CD4-positive, alpha-beta T cell treated with Interleukin-4 for 4 hours (primary cell): ENCODE measurements at places on chromosomes 7 and 10.

DNA sequence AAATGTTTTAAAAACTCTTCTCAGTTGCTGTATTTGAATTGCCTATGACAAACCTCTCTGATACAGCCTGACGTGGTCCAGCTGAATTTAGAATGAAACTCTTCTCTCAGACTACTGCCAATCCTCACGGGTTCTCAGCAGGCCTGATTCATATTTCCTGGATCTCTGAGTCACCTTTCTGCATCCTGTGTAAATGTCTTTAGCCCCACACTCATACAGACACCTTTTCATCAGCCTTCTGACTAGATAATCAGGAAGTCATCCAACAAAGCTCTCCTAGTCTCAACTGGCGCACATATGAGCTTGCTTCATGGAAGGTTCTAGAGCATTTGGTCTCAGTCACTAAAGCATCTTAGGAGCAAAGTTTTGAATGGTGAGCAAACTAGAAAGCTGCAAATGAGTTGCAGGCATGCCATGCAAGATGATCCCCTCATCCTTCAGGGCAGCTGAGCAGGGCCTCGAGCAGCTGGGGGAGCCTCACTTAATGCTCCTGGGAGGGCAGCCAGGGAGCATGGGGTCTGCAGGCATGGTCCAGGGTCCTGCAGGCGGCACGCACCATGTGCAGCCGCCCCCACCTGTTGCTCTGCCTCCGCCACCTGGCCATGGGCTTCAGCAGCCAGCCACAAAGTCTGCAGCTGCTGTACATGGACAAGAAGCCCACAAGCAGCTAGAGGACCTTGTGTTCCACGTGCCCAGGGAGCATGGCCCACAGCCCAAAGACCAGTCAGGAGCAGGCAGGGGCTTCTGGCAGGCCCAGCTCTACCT is 182.8 kb downstream of the ARHGAP12 start:
- peak; percentile 72 for DNase-seq

DNA sequence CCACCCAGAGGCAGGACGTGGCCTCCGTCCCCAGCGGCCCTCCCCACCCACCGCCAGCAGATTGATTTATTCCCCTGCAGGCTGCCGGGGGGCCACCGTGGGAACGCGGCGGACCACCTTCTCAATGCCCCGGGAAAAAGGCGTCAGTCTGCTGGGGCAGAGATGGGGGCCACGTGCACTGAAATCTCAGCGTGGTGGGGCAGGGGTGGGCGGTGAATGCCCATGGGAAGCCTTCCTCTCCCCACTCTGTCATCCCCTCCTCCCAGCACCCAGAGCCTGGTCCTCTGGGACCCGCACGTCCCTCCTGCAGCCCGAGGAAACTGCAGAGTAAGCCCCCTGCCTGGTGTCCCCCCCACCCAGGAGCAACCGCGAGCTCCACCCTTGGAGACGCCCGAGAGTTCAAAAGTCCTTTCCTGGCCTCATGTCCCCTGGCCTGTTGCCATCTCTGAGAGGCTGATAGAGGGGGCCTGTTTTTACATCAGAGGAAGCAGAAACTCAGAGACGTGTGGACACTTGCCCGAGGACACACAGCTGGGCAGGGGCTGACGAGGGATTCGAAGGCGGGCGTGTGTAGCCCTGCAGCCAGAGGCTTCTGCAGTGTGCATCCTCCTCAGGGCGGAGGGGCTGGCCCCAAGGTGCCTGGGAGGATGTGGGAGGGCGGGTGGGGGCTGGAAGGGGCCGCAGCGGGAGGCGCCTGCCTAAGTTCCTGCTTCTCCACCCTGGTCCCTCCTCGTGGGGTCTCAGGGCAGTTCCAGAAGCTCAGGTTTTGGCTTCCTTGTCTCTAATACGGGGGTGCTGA is 21.8 kb downstream of the UNCX start:
- DNase-seq, result no peak

DNA sequence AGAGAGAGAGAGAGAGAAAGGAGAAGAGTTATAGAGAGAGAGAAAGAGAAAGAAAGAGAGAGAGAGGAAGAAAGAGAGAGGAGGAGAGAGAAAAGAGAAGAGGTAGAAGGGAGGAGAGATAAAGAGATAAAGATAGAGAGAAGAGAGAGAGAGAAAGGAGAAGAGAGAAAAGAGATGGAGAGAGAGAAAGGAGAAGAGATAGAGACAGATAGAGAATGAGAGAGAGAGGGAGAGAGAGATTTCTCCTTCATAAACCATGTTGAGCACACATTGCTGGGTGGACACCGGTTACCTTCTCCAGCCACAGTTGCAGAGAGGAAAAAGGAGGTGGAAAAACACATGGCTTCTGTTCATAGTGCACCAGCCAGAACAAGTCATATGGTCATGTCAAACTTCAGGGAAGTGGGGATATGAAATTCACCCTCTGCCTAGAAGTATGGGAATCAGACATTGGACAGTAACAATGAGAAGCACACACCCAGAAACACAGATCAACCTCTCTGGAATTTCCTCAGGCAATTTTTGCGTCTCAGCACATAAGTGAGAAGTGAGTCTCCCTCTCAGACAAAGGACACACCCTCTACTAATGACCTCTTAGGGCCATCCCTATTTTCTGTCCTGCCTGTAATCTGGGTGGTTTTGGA is 172.5 kb upstream of the SVIL start:
- no peak for DNase-seq

- DNase-seq, result peak; percentile 55
Measured at GRCh38 chr7:87886875-87887274, 10.6 kb downstream of the DBF4 start.

GRCh38 chr10:80552151-80552646 is 14.5 kb downstream of the SH2D4B start:
- no peak for DNase-seq

- DNase-seq, result no peak
Measured at GRCh38 chr10:95820363-95820762, 64.4 kb downstream of the ENTPD1 start.

GRCh38 chr10:122301811-122302115 is 30.7 kb downstream of the BTBD16 start:
- no peak for DNase-seq

GRCh38 chr10:15744217-15744865 is 24.6 kb upstream of the ITGA8 start:
- DNase-seq, result peak; percentile 34

DNA sequence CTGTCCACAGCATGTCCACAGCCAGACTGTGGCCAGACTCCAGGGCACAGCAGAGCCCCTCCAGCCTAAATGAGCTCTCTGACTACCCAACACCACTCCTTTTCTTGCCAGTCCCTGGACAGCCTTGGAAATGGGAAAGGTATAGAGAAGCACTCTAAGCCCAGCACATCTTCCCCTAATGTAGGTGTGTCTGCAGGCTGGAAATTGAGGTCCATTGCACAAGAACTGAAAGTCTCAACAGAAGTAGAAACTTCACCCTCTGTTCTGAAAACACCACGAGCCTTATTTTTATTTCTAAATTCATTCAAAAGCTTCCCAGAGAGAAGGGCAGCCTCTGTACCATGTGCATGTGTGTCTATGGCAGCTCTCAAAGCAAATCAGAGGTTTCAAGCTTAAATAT is 3.7 kb upstream of the KCNMA1 start:
- no peak for DNase-seq

GRCh38 chr10:64374346-64374745 is 853.1 kb downstream of the REEP3 start:
- no peak for DNase-seq

- DNase-seq, result no peak
Measured at GRCh38 chr7:25032774-25033743, 53.1 kb upstream of the OSBPL3 start.

DNA sequence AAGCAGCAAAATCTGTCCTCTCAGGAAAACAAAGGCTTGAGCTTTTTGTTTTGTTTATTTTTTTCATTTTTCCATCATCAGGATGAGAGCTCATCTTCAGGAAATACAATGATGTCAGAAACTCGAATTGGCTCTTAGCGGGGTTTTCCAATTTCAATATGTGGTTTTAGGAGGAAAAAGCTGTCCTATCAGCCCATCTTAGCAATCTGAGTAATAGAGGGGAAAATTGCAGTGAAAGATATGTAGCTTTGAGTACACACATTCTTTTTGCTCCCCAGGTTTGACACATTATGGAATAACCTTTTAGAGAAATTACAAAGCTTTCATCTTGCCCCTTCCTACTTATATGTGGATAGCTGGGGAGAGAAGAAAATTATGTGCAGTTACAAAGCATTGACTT is 113.6 kb upstream of the MYO3A start:
- DNase-seq, result no peak

DNA sequence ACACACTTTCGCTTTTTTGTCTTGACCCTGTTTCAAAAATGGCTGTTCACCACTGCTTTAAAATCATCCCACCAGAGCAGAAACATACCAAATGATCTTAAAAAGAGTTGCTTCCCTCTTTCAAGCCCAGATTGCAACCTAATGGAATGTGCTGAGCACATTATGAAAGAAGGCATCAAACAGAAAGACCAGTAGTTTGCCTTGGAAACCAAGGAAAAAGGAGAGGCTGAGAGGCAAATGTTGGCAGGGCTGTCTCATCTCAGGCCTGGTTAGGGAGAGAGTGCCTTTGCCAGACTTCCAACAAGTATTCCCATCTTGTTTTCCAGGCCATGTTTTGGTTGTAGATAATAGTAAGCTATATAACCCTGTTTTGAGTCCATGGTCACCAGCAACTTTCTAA is 64.3 kb downstream of the ABCB4 start:
- DNase-seq, result no peak

GRCh38 chr10:96585736-96586418 is 935 bp downstream of the TM9SF3 start:
- DNase-seq, result peak; percentile 48

- DNase-seq, result no peak
Measured at GRCh38 chr7:46930366-46930765, 651.5 kb downstream of the TNS3 start.

DNA sequence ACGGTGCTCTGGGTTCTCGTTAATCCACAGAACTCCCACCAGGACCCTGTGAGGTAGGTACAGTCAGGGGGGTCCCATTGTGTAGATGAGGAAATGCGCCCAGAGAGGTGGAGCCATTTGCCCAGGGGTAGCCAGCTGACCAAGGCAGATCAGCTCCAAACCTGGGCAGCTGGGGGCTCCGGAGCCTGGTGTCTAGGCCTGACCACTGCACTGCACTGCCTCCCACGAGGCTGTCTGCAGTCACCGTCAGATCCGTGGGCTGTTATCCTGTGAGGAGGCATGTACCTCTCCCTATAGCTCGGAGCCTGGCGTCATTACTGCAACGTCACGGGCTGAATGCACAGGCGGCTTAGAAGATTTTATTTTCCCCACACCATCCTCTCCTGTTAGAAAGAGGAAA is 411.8 kb upstream of the FOXK1 start:
- no peak for DNase-seq

GRCh38 chr10:51985336-51985735 is 285.9 kb upstream of the CSTF2T start:
- DNase-seq, result no peak
